Stimulated activated naive CD4-positive, alpha-beta T cell treated with Interleukin-2 at 50 U/mL for 16 hours (primary cell): ENCODE measurements at places on chromosomes 12 and 14.

GRCh38 chr12:54032086-54032619 is 697 bp upstream of the HOXC5 start:
- no peak for DNase-seq

DNA sequence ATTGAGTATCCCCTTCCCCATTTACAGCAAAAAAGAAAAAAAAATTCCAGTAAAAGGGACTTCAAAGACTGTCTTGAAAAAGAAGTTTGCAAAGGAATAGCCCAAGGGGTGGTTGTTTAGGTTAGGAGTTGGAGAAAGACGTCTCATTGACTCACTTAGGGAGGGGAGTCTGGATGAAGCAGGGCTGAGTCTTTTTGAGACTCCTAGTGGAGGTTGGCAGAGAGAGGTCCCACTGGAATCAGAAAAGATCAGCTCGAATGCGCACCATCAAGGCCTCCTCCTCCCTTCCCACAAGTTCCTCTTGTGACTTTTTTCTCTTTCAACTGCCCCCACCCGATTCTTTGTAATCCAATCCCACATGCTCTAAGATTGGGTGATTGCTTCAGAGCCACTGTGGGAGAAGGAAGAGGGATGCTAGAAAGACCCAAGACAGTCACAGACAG is 1.9 kb downstream of the ARHGEF40 start:
- DNase-seq = no peak

DNA sequence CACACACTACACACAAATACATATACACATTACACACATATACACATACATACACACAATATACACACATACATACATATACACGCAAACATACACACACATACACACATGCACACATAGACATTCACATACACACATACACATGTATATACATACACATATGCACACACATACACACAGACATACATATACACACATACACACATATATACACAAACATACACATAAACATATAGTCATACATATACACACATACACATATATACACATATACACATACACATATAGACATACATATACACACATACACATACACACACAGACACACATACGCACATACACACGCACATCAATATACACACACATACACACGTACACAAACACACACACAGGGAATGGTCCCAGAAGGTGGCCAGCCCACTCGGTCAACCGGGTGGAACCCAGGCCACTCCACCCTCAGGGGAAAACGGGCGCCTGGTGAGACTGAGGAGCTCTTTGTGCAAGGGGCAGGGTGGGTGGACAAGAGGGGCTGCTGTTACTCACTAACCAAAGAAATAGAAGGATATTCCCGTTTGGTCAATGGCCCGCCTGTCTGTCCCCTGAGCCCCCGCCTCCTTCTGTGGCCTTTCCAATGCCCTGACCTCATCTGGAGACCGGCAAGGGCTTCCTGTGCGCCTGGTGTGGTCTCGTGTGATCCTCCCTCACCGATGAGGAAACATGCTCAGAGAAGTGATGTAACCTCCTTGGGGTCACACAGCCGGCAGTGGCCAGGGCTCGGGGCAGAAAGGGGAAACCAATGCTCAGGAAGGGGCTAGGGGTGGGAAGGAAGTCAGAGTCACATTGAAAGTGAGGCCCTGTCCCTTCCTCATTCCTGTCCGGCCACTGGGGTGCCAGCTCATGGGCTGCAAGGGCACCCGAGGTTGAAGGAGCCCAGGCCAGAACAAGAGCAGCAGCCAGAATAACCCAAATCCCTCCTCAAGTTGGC is 5.3 kb downstream of the TRPV4 start:
- DNase-seq = no peak

- no peak for DNase-seq
Observed at GRCh38 chr14:78805570-78805969, 635.4 kb downstream of the NRXN3 start.

GRCh38 chr12:12779529-12779928 is 5.9 kb upstream of the APOLD1 start:
- no peak for DNase-seq
